Stimulated activated CD8-positive, alpha-beta memory T cell treated with anti-CD3 and anti-CD28 coated beads, Interleukin-15, amount 100 ng/mL, for 24 hours (primary cell): ENCODE measurements at places on chromosomes 16 and 17.

GRCh38 chr17:75468291-75468754, 11.9 kb downstream of the TMEM94 start:
- DNase-seq, result no peak

DNA sequence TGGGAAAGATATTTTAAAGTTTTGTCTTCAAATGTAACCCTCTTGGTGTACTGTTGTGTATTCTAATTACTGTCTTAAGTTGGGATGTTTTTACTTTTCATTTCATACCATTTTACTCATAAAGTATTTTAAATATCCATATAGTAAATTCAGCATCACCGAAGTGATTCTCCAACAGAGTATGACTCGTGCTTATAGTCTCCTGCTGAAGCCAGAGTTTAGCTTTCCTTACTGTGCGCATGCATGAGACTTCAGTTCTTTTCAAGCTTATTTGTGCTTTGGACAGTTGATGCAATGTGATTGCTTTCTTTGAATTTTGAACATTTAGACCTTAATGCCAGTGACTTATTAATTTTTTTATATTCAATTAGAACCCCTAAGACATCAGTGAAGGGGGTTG, 7.4 kb upstream of the VPS35L start:
- DNase-seq, result no peak

GRCh38 chr17:15971098-15971678, 26.3 kb downstream of the ADORA2B start:
- no peak for DNase-seq

DNA sequence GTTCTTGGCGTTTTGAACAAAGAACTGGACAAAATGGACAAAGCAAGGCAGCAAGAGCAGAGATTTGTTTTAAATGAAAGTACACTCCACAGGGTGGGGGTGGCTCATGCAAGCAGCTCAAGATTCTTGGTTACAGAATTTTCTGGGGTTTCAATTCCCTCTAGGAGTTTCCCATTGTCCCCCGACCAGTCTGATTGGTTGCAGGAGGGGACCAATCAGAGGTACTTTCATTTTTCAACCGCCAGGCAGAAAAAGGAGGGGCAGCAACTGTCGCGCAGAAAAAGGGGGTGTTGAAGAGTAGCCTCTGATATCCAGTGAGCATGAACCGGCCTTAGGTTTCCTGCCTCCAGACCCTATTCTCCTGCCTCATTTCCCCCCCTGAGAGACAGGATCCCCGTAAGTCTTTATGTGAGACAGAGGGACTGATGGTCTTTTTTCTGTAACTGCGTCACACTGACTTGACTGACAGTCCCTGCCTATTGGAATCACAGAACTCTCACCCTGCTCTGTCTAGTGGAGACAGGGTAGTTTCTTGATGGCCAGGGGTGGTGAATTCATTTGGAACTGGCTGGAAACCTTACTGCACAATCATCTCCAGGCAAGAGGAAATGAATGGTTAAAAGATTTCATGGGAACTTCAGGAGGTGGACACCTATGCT, 59.4 kb upstream of the ALOX12 start:
- DNase-seq, result no peak

DNA sequence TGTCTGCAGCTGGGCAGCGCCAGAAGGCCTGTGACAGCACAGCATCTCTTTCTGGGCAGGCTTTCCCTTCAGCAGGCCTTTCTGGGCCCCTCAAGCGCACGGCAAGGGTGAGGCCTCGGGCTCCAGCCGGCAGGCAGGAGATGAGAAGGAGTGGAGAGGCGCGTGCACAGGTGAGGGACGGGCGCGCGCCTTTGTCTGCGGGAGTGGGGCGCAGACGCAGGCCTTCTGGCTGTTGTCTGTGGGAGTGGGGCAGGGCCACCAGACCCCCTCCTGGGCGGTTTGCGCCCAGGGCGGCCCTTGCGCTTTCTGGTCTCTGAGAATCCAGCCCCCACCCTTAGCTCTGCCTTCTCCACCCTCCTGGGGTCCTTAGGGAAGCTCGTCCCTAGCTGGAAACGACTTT, 6.5 kb downstream of the ZNF205 start:
- DNase-seq, result no peak

- no peak for DNase-seq
These were observed 200.7 kb upstream of the CACNG5 start for GRCh38 chr17:66634193-66634592.

DNA sequence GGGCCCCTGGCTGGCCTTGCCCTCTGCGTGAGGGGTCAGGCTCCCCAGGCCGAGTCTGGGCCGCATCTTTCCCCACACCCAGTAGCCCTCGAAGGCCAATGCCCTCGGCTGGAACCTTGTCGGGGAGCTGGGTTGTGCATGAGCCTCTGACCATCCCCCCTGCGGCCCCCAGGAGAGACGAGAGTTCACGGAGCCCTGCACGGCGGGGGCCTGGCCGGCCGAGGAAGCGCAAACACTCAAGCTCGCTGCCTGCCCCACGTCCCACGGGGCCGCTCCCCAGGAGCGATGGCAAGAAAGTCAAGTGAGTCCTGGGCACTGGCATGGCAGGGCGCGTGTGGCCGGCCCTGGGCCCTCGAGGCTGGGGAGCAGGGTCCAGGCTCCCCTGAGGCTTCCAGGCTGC, 57.3 kb downstream of the BAHCC1 start:
- DNase-seq, result no peak

DNA sequence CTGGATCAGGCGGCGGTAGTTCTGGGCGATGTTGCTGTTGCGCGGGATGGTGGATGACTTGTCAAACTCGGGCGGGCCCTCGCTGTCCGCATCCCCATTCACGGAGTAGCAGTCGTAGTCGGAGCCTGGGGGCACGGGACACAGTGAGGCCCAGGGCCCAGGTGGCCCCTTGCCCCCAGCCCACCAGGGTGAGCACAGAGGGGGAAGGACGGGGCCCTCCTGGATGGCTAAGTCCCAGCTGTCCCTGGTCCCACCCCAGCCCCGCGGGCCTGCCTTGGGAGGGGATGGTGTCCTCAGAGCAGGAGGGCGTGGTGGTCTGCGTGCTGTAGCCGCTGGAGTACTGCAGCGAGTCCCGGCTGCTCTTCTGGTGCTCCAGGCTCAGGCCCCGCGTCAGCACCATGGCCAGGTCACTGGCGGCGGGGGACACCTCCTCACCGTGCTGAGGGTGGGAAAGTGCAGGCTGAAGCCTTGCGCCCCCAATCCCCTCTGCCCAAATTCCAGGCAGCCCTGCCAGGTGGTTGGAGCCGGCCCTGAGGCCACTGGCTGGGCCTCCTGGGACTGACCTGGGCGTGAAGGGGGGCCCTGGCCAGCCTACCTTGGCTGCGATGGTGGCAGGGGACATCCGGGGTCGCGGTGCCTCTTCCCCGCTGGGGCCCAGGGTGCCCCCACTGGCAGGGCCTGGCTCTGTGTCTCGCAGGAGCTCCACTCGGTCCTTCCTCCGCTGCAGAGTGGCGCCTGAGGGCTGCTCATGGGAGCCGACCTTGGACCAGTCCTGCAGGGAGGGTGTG, 18.2 kb downstream of the IL34 start:
- no peak for DNase-seq

- peak; percentile 57 for DNase-seq
These were observed 30.1 kb downstream of the GNGT2 start for GRCh38 chr17:49180303-49180702.

DNA sequence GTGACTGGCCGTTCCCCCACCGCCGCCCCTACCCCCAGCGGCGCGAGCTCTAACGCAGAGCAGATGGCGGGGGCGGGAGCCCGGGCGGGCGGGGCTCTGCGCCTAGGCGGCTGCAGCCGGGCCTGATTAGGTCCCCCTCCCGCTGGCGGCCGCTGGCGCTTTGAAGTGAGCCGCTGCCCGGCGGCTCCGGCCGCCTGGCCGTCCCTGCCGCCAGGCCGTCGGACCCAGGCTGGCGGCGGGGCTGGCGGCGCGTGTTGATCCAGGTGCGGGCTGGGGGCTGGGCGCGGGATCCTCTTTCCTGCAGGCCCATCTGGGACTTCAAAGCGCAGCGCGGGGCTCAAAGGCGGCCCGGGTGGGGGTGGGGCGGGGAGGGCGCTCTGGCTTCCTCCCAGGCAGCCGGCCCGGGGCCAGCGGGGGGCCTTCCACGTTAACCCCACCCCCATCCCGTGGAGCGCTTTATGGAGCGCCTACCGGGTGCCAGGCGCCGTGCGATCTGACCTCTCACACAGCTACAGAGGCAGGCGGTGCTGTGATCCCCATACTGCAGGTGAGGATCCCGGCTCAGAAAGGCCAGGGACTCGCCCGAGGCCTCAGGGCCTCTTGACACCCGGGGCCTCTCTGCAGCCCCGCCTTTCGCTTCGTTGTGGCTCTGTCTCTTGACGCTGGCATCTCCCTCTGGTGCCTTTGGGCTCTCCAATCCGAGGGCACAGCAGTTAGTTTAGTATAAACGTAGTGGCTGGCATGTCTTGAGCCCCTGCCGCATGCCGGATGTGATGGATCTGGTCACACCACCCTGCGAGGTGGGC, 80.0 kb upstream of the NKD1 start:
- no peak for DNase-seq

DNA sequence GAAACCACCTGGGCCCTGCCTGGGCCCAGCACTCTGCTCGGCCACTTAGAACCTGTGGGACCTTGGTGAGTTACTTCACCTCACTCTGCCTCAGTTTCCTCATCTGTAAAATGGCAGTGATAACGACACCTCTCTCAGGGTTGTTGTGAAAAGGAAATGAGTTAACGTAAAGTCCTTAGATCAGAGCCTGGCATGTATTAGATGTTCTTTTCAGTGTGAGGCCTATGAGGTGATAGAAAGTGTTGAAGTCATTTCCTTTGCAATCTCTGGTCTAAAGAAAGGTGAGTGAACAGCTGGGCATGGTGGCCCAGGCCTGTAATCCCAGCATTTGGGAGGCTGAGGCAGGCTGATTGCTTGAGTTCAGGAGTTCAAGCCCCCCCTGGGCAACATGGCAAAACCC, 51.7 kb upstream of the LGALS9 start:
- DNase-seq, result no peak

- DNase-seq, result no peak
These were observed 157.2 kb upstream of the CACNG3 start for GRCh38 chr16:24098896-24099295.

DNA sequence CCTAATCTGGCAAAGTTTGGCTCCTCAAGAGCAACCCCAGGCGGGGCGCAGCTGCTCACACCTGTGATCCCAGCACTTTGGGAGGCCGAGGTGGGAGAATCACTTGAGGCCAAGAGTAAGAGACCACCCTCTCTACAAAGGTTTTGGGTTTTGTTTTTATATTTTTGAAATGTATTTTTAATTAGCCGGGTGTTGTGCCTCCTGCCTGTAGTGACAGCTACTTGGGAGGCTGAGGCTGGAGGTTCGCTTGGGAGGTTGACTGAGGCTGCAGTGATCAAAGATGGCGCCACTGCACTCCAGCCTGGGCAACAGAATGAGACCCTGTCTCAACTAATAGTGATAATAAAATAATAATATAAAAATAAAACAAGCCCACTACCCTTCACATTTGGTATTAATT, 756 bp upstream of the USP7 start:
- no peak for DNase-seq

GRCh38 chr17:67377488-67378453, 690 bp downstream of the PITPNC1 start:
- no peak for DNase-seq

GRCh38 chr17:2980211-2980903, 83.0 kb downstream of the OR1D5 start:
- DNase-seq, result no peak

- no peak for DNase-seq
These were observed 31.4 kb upstream of the GFOD2 start for GRCh38 chr16:67750466-67750865.

- no peak for DNase-seq
These were observed at the start of gene KRTAP2-3 for GRCh38 chr17:41060052-41060604. KRTAP2-3 (minus strand) TSS chr17:41060114; CDS start chr17:41060050, 64 bp downstream.

- DNase-seq, result peak; percentile 19
These were observed 1.0 kb upstream of the AIPL1 start for GRCh38 chr17:6435968-6436367.

DNA sequence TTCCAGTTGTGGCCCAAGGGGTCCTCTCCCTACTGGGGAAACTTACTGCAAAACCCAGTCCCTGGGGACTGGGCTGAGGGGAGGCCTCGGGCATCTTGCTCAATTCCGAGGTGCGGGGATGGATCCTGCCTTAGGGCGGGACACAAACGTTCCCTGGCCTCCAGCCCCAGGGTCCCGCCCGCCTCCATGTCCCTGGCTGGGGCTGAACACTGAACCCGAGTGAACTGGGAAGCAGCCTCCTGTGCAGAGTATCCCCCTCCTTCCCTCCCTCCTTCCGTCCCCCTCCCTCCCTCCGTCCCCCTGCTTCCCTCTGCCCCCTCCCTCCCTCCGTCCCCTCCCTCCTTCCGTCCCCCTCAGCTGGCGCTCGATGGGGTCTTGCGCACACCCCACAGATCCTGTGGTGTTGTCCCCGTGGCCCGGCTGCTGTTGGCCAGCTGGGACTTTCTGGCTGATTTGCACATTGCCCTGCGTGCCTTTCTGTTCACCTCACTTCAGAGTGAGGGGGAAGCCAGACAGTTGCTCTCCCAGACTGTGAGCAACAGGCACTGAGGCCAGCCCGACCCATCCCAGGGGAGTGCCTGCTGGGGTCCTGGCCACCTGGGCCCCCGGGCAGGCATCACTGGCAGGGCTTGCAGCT, 5.5 kb downstream of the TRAF7 start:
- DNase-seq, result no peak

DNA sequence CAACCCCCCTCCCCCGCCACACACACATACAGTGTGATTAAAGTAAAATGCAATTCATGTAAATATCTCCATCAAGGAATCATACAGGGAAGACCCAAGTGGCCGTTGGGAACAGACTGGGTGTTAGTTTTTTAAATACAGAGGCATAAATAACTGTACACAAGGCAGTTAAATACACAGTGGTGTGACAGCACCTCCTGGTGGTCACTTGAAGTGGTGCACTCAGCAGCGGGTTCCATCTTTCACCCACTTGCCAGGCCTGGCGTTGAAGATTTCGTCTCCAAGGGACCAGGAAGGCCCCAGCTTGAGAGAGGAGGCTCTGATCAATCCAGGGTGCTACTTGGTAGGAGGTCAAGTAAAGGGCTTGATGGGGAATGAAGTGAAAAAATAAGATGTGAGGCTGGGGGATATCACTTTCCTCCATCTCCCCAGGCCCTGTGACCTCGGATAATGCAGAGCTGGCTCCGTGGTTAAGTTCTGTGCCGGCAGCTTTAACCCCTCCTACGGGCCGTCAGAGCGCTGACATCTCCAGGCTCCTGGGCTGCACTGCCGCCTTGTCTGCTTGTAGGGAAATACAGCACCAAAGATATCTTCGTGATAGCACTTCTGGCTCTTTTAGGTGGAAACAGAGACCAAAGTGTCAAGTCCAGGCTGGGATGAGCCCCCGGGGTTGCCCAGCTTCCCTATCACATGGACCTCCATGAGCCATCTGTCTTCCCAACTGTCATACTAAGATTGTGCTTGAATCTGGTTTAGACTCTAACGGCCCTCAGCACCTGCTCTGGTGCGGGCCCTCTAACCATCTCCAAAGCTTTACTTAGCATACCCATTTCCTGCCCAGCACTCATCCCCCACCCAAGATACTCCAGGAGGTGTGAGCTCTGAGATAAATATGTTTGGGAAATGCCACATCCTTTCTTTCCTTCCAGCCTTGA, 20.7 kb downstream of the LGALS9 start:
- DNase-seq, result peak; percentile 47

- no peak for DNase-seq
These were observed 38.7 kb upstream of the NFAT5 start for GRCh38 chr16:69526831-69527655.
